Testis (tissue), 5 donors: ENCODE measurements at places on chromosomes 6 and 20. TPM values are rescaled to one million over a fixed set of nuclear protein-coding genes. Genes with fewer than 3 reads are reported as not detected.

GRCh38 chr6:7703148-7703680, 22.7 kb upstream of the BMP6 start:
- no peak for DNase-seq

- no peak for DNase-seq
Measured at GRCh38 chr6:137271245-137272183, 52.3 kb upstream of the IFNGR1 start.

GRCh38 chr20:5735845-5736510, 14.2 kb upstream of the SHLD1 start:
- DNase-seq: no peak

DNA sequence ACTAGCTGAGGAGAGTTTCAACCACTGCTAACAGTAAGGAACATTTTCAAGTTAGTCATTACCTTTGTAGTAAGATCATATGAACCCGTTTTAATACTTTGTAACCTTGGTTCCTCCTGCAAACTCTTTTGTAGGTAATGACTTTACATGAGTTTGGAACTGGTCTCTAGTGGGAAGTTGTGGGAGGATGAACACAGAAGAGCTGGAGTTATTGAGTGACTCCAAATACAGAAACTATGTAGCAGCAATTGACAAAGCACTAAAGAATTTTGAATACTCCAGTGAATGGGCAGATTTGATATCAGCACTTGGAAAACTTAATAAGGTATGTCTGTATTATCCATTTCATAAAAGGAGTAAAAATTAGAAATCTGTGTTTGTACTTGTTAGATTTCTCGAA, 29.3 kb downstream of the DOP1A start:
- DNase-seq: no peak

DNA sequence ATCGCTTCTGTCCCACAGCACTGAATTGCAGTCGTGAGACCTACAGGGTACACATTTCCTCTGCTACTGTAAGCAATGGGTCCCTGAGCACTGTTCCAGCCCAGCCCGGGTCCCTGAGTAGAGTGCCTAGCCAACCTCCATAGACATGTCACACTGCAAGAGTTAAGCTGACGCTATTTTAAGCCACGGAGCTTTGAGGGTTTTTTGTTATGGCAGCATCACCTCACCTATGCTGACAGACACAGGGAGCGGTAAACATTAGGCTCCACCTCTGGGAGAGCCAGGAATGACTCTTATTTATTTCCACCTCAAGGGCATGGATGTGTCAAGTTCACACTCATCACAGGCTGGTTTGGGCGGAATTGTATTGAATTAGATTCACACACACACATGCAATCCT, 45.1 kb downstream of the GRM4 start:
- DNase-seq: no peak

- no peak for DNase-seq
Measured at GRCh38 chr6:30775104-30775503, 30.8 kb upstream of the IER3 start.

OPRM1 gene
- polyA plus RNA-seq: 8.7 TPM

RALGAPB gene
- 52.6 TPM for polyA plus RNA-seq

DNA sequence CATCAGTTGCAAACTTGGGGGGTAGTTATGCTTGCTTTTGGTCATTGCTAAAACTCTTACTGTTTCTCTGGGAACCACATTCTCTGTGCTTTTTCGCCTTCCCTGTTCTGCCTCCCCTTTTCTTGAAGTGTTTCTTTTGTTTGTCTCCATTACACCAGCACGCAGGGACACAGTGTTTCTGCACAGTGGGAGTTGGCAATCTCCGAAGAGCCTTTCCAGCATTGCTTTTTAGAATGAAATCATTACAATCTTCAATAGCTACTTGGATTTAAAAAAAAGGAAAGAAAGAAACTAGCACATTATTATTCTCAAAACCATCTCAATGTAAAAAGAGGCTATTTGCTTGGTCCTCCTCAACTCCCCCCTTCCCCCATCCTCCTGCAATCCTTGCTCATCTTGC, 536.7 kb upstream of the MMS22L start:
- no peak for DNase-seq

DNA sequence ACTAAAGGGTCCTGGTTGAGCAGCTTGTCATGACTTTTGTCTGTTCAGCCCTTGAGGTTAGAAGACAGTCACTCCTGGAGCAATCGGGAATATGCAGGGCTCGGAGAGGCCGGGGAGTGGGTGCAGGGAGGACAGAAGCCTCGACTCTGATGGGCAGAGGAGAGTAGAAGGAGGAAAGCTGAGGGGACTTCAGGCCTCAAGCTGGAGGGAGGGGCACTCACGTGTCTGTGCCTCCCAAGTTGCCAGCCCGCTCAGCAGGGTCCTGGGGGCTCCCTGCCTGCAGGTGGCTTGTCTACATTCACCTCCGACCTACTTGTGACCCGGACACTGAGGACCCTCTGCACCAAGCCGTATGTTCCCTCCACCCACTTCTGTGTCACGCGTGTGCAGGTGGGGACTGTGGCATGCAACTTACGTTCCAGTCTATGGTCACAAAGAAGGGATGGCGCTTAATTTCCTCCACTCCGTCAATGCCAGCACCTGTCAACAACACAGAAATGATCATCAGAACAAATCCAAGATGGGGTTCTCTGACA, 86.8 kb upstream of the MPC1 start:
- DNase-seq: no peak

ATP6V1G2 gene
- 4.7 TPM for polyA plus RNA-seq

MMP24 gene
- 2.2 TPM for polyA plus RNA-seq

GRCh38 chr6:56540232-56541029, 102.3 kb downstream of the DST start:
- no peak for DNase-seq

DNA sequence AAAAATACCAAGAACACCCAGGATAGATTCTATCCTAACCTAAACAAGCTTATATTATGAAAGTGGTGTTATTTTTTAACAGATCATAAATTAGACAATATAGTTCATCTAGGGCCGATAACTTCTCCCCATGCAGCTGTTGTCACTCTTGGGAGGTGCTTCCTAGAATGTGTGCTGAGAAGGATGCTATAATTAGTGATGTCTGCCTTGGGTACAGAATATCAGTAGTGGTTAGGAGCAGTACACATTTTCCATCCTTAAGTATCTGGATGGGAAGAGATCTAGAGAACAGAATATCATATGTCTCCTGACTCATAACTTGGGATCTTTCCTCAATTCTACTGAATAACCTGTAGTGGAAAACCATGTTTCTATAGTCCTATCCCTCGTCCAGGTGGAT, 214.5 kb downstream of the BCKDHB start:
- no peak for DNase-seq

CFB gene
- polyA plus RNA-seq: 38.6 TPM
